ENCODE measurements at places on chromosomes 12 and 14.

DNA sequence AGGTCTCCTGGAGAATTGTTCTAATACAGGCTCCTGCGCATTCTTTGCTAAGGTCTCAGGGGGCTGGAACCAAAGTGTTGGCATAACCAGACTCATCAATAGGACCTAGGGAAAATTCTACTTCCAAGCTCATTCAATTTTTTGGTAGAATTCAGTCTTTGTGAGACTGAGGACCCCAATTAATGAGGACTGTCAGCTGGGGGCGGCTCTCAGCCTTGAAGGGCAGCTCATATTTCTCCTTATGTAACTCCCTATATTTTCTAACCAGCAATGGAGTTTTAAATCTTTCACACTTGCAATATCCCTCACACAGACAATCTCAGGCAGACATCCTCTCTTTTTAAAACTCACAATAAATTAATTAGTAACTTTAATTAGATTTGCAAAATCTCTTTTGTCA, 476.4 kb upstream of the LRFN5 start:
- no peak for DNase-seq

GRCh38 chr14:86104691-86105265, 574.8 kb downstream of the FLRT2 start:
- DNase-seq: no peak

DNA sequence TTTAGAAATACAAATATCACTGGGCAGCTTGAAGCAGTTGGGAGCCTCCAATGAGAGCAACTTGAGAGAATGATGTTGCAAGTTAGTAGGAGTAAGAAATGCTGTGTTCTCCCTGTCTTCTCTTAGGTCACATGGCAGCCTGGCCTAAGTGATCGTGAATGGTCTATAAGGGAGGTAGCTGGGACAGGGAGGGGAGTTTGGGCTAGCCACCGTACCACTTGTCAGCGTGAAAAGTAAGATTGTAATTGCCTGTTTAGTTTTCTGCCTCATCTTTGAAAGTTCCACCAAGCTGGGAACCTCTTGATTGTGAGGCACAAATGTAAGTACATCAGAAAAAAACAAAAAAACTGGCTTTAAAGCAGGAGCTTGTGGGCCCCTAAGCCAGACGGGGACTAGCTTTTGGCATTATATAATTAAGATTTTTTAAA, 36.4 kb downstream of the MDM2 start:
- DNase-seq: no peak

DNA sequence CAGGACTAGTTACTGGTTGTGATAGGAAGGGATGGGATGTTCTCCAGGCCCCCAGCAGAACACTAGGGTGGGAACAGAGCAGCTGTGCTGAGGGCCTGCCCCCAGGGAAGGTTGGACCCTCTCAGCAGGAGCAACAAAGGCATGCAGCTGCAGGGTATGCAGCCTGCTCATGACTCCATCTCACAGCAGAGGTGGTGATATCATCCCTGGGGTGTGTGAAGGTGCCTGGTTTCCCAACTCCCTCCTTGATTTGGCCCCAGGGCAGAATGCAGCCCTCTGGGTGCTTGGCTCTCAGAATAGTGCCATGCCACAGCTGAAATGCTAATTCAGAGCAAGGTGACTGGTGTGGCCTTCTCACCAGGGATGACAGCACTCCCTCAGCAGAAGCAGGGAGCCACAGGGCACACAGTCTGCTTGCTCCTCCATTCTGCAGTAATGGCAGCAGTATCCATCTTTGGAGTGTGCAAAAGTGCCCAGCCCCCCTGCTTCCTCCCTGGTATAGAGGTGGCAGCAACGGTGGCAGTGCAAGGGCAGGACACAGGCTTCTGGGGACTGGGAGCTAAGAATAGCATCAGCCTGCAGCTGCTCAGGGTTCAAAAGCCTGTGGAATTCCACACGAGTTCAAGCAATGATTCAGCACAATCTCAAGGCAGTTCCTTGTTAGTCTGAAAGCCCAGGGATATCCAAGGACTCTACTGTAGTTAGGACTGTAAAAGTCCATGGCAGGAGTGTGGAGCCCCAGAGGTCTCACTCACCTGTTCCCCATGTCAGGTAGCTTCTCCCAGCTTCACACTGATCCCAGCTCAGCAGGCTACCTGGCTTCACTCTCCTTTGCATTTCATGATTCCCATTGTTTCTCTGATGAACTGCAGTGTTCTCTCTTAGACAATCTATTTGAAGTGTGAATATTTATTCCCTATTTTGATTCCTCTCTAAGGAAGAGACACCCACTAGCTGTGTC, 298.1 kb upstream of the FOXG1 start:
- no peak for DNase-seq

- DNase-seq: no peak
Observed at GRCh38 chr14:68780358-68781160, 12.3 kb downstream of the ZFP36L1 start.

- DNase-seq: no peak
Observed at GRCh38 chr12:51887476-51888315, at the start of gene ANKRD33. Gene ANKRD33 (plus strand): TSS chr12:51888103. CDS start chr12:51888187, 84 bp downstream.

- DNase-seq: no peak
Observed at GRCh38 chr12:49537231-49537751, 1.5 kb upstream of the KCNH3 start.

DNA sequence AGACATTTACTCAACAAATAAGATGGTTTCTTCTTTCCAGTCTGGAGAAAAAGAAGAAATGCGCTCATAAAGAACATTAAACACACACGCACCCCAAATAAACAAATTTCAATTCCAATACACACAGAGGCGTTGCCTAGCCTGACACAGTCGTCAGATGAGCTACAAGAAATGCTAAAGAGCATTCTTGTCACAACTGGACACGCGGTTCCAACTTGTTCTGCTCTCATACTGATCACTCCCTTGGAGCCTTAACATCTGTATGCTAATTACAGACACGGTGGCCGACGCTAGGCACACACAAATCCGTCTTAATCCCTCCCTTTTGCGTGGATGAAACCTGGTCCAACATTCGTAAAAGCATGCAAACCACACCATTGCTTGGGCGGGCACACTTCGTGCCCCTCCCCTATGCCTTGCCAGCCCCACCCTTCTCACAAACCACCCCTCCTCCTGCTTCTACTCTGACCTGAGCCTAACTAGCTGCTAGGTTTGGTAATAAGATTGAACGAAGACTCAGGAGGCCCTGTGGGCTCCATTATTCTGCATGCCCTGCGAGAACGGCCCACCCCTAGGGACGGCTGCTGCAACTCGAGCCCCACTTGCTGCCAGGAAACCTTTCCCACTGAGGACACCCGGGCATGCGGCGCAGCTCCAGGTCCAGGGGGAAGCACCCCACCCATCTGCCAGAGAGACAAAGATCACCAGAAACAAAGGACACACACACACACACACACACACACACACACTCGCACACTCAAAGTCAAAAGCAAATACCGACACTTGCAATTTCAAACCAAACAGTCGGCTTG, 1.2 kb downstream of the KCNK10 start:
- DNase-seq: no peak

DNA sequence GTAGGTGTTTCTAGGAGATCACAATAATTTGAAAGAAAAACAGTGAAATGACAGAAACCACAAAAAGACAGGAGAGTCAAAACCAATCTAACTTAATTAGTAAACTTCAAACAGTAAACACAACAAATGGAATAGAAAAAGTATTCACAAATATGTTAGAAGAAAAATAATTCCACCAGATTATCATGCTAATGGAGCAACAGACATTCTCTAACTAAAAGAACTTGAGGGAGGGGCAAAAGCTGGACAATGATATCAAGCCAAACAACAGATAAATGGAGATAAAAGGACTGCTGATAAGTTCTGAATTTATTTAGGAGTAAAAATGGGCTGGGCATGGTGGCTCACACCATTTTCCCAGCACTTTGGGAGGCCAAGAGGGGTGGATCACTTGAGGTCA, 28.7 kb downstream of the CRY1 start:
- DNase-seq: no peak

DNA sequence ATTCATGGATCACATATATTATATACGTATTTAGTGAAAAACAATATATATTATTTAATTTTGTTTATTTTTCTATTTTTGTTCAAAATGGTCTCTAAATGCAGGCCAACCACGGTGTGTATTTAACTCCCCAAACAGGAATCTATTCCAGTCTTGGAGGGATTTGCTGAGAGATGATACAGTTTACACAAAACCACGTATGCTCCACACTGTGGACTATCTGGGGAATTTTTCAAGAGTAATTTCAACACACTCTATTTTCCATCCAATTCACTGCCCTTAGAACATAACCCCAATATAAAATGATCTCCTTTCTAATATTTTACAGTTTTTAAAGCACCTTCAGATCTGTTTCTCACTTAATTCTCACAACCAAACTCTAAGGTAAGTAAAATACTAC, 15.3 kb downstream of the EML1 start:
- DNase-seq: no peak

- no peak for DNase-seq
Observed at GRCh38 chr12:80299976-80300375, 144.1 kb upstream of the PTPRQ start.

DNA sequence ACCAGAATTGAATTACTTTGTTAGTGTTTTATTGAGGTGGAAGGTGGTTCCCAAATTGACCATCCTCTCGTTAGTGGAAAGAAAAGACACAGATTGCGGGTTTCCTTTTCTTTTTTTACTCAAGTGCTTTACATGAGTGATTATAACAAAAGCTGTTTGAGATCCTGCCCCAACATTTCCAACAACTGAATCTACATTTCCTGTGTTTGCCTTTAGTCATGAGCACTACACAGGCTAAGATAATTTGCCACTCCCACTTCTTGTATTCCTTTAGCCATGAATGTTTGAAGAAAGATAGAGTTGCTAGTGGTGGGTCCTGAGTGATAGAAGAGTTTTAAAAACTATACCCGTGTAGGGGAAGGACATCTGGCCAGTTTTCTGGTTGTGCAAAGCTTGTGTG, 16.0 kb downstream of the RERGL start:
- no peak for DNase-seq

All from stimulated activated CD8-positive, alpha-beta memory T cell treated with anti-CD3 and anti-CD28 coated beads, Interleukin-4, amount 100 ng/mL, for 1 hour (primary cell).